Activated gamma-delta T cell treated with Interleukin-2 at 50 U/mL for 16 hours (primary cell): ENCODE measurements at places on chromosomes 1 and 21.
A peak's percentile ranks its signal among the peaks of the same experiment; 100 is the strongest.

- no peak for DNase-seq
Observed at GRCh38 chr1:200654660-200655059, 15.0 kb downstream of the DDX59 start.

- DNase-seq = no peak
Observed at GRCh38 chr1:57300186-57300585, 123.7 kb downstream of the DAB1 start.

DNA sequence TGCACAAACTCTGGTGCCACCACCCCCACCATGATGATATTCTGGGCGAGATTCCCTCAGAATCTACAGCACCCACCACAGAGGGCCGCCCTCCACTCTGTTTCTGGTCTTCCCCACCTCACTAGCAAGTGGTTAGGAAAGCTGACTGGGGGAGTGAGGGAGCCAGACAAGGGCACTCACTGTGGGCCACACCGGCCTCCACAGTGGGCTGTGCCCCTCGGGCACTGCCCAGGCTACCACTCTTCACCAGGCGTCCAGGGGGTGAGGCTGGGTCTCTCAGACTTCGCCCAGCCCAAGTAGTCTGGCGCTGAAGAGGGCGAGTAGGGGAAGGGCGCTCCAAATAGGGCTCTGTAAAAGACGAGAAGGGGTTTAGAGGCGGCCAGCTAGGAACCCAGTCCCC lies 11.2 kb upstream of the GATAD2B start:
- DNase-seq = no peak

DNA sequence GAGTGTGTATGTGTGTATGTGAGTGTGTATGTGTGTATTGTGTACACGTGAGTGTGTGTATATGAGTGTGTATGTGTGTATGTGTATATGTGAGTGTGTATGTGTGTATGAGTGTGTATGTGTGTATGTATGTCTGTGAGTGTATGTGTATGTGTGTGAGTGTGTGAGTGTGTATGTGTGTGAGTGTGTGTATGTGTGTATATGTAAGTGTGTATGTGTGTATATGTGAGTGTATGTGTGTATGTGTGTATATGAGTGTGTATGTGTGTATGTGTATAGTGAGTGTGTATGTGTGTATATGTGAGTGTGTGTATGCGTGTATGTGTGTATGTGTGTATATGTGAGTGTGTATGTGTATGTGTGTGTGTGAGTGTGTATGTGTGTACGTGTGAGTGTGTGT lies 49.2 kb downstream of the GREM2 start:
- DNase-seq = no peak

- DNase-seq = no peak
Observed at GRCh38 chr21:42461881-42462877, 33.8 kb downstream of the RSPH1 start.

GRCh38 chr1:223730479-223731132 lies 18.3 kb downstream of the CAPN2 start:
- DNase-seq = no peak

DNA sequence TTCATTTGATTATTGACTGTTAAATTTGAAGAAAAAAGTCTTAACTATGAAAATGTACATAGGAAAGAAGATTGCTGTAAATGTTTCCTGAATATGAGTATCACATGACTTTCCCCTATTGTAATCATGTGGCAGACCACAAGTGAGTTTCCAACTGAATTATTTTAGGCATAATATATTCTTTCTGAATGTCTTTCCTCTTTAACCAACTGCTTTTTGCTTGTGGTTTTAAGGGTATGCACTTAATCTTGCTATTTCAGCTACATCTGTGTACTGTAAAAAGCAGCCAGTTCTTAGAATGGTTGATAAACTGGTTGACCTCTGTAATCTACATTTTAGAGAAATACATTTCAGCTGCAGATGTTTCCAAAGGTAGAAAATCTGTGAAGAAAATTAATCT lies 400.7 kb downstream of the NEGR1 start:
- no peak for DNase-seq

DNA sequence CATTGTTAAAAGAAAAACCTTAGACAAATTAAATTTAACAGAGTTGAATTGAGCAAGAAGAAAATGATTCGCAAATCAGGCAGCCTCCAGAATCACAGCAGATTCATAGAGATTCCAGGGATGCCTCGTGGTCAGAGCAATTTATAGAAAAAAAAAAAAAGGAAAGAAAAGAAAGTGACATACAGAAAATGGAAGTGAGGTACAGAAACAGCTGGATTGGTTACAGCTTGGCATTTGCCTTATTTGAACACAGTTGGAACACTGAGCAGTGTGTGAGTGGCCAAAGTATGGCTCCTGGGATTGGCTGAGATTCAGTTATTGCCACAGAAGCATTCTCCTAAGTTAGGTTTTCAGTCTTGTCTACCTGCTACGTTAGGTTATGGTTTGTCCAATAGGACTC lies 9.1 kb upstream of the C21orf91 start:
- no peak for DNase-seq

- no peak for DNase-seq
Observed at GRCh38 chr1:38305666-38306065, 259.1 kb upstream of the POU3F1 start.

DNA sequence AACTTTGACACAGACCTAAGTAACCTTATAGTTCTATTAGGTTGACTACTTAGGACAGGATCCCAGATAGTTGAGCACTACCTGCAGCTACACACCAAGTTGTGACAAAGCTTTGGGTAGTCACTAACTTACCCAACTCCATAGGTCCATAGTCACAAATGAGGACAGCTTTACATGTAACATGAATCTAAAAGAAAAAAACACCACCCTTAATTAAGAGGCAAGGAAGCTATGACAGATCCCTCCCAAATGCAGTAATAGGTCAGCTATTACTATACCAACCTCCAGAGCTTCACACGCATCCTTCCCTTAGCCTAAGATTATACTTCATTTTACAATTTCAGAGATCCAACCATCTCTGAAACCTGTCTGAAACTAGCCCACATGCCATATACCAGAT lies 12.7 kb upstream of the RAB42 start:
- no peak for DNase-seq

DNA sequence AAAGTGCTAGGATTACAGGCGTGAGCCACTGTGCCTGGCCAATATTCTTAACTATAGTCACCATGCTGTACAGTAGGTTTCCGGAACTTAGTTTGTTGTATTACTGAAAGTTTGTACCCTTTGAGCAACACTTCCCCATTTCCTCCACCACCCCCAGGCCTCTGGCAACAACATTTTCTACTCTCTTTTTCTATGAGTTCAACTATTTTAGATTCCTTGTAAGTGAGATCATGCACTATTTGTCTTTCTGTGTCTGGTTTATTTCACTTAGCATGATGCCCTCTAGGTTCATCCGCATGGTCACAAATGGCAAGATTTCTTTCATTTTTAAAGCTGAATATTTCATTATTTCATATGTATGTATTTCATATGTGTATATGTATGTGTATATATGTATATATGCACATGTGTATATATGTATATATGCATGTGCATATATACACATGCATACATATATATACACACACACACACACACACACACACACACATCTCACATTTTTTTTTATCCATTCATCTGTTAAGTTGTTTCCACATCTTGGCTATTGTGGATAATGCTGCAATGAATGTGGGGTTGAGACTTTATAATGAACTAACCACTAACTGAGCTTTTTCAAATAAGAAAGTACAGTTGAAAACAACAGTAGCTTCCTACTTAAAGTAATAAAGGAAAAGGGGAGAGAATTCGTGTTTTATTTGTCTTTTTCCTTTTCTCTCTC lies 256.8 kb upstream of the C1orf105 start:
- DNase-seq = no peak

DNA sequence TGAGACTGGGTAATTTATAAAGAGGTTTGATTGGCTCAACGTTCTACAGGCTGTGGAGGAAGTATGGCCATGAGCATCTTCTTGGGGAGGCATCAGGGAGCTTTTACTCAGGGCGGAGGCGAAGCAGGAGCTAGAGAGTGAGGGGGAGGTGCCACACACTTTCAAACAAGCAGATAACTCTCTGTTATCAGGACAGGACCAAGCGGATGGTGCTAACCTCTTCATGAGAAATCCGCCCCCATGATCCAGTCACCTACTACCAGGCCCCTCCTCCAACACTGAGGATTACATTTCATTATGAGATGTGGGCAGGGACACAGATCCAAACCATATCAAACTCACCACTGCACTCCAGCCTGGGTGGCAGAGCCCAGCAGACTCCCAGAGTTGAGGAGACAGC lies 11.5 kb upstream of the LRRC47 start:
- no peak for DNase-seq

DNA sequence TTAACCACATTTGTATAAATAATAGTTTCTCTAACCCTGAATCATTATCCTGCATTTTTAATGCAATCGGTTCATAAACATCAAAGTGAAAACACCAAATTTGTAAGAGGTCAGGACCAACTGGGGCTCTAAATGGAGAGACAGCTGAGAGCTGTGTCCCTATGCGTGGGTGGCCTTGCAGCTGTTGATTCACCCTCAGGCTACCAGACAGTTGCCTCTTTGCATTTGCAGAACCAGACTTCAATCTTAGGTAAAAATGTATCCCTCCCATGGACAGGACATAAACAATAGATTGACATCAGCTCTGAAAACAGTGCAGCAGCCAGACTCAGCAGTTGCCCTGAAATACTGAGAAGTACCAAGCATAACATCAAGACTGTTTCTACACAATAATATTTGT lies 8.8 kb upstream of the TGFB2 start:
- no peak for DNase-seq

- no peak for DNase-seq
Observed at GRCh38 chr1:17109892-17110554, 9.2 kb downstream of the PADI2 start.

DNA sequence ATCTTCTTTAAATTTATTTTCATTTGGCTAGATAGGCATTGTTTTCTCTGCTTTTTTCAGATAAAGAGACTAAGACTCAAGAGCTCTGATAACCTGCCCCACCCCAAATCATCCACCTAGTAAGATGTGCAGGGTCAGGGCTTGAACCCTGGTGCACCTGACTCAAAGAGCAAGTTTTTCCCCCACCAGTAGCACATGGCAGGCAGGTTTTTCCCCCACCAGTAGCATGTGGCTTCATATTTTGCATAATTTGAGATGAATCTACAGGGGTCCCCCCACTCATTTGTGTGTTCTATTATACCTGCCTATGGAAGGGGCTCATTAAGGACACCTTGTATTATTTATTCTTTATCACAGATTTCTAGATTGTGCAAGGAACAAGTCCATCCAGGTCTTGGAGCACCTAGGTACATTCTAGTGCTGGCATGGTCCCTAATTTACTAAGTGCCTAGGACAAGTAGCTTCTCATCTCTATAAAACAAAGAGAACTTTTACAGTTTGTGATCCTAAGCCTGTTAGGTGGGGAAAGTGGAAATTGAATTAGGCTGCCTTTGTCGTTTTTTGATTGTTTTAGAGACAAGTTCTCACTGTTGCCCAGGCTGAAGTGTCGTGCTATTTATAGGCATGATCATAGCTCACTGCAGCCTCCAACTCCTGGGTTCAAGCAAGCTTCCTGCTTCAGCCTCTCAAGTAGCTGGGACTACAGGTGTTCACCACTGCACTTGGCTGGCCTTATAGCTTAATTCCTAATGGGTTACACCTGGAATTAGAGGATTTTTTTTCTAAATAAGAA lies 13.2 kb upstream of the CTSE start:
- DNase-seq = no peak

GRCh38 chr1:64917328-64917861 lies 49.0 kb downstream of the JAK1 start:
- DNase-seq = no peak

DNA sequence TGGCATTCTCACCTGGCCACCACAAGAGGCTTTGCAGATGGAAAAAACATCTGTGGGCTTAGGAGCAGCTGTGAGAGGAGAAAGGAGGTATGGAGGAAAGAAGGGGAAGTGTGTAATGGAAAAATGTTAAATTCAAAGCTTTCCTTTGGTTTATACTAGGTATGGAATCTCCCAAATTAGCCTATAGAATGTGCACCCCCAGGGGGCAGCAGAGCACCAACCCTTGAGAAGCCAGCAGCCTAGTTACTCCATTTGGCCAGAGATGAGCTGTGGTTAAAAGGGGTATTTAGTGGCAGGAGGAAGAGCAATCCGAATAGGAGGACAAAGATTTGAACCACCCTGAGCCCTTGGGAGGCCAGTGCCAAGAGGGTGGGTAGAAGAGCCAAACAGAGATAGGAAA lies 97.5 kb upstream of the CTTNBP2NL start:
- DNase-seq = peak; percentile 21

DNA sequence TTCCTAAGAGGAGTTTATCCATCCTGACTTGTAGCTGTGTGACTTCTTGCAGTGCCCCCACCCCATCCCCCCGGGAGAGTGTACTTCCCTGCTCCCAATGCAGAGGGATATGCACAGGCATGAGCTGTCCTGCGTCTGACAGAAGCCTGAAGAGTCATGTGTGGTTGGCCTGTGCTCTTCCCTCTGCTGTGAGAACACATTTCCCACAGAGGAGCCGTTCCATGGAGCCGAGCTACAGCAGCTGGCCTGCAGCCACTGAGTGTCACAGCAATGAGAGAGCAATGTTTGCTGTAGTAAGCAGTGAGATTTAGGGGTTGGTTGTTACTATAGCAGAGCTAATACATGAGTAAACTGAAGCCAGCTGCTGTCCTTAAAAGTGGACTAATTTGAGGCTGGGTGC lies 22.0 kb downstream of the PARS2 start:
- DNase-seq = no peak

GRCh38 chr1:224739997-224740684 lies 124.0 kb downstream of the CNIH3 start:
- DNase-seq = no peak

GRCh38 chr1:239427712-239428111 lies 41.3 kb downstream of the CHRM3 start:
- no peak for DNase-seq

DNA sequence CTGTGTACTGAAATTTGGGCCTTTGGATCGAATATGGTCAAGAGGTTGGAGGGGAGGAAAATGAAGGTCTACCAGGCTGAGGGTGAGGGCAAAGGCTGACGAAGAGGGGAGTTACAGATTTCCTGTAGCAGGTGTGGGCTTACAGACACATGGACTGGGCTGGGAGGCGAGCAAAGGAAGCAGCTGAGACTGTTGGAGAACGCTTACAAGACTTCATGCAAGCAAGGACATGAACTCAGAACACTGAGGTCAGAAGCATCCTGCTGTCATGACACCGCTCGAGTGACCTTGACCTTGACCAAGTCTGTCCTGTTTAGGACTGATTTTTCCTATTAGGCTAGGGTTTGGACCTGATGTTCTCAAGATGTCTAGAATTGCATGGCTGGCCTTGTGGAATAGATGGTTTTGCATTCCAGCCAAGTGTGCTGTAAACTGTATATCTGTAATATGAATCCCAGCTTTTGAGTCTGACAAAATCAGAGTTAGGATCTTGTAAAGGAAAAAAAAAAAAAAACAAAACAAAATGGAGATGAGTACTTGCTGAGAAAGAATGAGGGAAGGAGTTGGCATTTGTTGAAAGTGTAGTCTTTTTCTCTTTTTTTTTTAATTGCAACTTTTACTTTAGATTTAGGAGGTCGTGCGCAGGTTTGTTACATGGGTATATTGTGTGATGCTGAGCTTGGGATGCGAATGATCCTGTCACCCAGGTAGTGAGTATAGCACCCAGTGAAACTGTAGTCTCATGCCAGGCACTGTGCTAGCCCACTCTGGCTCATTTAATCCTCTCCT lies 5.8 kb downstream of the ELF3 start:
- no peak for DNase-seq

- no peak for DNase-seq
Observed at GRCh38 chr1:211118407-211119102, 15.4 kb downstream of the KCNH1 start.

- no peak for DNase-seq
Observed at GRCh38 chr1:109923946-109924275, 13.3 kb downstream of the CSF1 start.
